ENCODE measurements at places on chromosomes 16 and 17. TPM values are rescaled to one million over a fixed set of nuclear protein-coding genes. Genes with fewer than 3 reads are reported as not detected.

GCGR gene
- 2.4 TPM for total RNA-seq

TBX6 gene
- total RNA-seq = 0.25 TPM

SLC39A11 gene
- total RNA-seq = 5.3 TPM

NUPR1 gene
- 105 TPM for total RNA-seq

TPSB2 gene
- total RNA-seq = not detected

PPP1R27 gene
- total RNA-seq = 0.73 TPM
